ENCODE measurements at places on chromosomes 12 and 14.

DNA sequence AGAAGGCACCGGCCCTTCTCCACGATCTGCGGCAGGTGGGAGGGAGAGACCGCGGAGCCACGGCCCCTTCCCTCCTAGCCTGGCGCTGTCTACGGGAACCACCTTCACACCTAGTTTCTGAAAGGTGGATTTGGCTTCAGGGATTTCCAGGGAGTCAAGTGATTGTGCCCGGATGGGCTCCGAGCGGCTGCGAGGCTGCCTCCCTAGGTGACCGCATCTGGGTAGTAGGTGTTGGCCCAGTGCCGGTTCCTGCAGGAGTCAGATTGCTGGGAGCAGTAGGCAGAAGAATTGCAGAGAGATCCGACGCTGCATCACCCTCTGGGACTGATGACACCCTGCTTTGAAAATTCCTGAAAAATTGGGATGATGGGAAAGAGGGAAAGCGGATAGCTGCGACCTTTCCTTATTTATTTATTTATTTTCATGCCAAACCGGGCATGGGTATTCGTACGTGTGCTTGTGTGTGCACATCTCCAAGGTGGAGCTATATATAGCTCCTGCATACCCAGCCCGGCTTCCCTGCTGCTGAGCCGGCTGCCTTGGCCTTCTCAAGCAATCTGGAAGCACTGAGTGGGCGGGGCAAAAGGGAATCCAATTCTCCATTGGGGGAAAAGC lies 1.1 kb downstream of the CNTN1 start:
- peak; percentile 2 for DNase-seq

- no peak for DNase-seq
Observed at GRCh38 chr14:76420827-76421226, 44.9 kb downstream of the ESRRB start.

GRCh38 chr14:37198273-37198598 lies 499 bp downstream of the MIPOL1 start:
- DNase-seq, result no peak

DNA sequence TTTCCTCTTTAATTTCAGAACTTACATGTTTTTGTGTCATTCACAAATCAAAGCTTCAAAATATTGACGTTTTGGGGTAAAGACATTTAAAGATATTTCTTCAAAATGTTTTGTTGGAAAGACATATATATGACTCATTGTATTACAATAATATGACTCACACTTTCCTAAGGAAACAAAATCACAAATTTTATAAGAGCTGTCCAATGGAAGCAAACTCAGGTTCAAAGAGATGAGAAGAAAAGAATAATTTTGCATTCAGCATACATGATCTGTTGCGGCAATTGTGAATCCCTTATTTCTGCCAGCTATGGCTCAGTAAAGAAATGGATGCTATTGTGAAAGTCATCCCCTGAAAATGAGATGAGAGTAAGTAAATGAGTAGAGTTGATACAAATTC lies 82.7 kb downstream of the GRIP1 start:
- peak; percentile 65 for DNase-seq

GRCh38 chr14:94998685-94999084 lies 158.6 kb downstream of the DICER1 start:
- no peak for DNase-seq

GRCh38 chr14:69363055-69363454 lies 35.0 kb downstream of the ERH start:
- peak; percentile 61 for DNase-seq

GRCh38 chr12:92289629-92290349 lies 144.1 kb upstream of the BTG1 start:
- DNase-seq, result no peak

GRCh38 chr12:119415714-119416113 lies 81.2 kb downstream of the CCDC60 start:
- DNase-seq, result no peak

- DNase-seq, result peak; percentile 45
Observed at GRCh38 chr12:24561411-24561871, 387.5 kb downstream of the BCAT1 start.

GRCh38 chr12:126627596-126627995 lies 1562.4 kb downstream of the AACS start:
- DNase-seq, result no peak

DNA sequence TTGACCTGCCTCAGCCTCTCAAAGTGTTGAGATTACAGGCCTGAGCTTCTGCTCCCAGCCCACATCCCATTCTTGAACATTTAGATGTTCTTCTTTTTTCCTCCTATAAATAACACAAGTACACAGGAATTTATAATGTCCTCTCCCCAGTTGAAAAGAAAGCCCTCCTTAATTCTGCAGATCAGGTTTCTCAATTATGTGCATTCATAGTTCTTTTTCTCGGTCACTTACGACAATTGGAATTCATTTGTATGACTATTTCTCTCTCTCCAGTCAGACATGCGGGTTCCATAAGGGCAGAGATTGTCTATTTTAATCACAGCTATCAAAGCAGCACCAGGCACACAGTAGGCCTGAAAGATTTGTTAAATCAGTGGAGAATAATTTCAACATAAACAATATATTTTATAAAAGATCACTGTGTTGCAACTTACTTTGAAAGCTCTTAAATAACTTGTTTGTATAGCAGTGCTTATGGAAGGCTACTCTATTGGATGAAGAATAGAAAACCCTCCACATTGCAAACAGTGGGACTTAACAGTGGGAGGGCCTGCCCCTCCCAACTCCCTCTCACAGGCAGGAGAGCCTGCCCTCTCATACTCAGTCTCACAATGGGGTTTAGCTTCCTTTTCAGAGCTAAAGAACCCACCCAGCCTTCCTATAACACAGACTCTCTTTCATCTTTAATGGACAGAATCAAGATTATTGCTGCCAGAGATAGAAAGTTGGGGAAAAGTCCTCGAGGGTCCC lies 84.1 kb upstream of the TRAF3 start:
- no peak for DNase-seq

- no peak for DNase-seq
Observed at GRCh38 chr12:16590645-16591044, 15.3 kb downstream of the LMO3 start.

DNA sequence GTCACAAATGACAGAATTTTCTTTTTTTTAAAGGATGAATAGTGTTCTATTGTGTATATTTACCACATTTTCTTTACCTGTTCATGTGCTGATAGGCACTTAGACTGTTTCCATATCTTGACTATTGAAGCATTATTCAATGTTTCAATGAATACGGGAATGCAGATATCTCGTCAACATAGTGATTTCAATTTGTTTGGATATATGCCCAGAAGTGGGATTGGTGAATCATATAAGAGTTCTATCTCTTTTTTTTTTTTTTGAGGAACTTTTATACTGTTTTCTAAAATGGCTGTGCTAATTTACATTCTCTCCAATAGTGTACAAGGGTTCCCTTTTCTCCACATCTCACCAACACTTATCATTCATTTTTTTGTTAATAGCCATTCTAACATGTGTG lies 97.9 kb upstream of the FAR2 start:
- peak; percentile 55 for DNase-seq

DNA sequence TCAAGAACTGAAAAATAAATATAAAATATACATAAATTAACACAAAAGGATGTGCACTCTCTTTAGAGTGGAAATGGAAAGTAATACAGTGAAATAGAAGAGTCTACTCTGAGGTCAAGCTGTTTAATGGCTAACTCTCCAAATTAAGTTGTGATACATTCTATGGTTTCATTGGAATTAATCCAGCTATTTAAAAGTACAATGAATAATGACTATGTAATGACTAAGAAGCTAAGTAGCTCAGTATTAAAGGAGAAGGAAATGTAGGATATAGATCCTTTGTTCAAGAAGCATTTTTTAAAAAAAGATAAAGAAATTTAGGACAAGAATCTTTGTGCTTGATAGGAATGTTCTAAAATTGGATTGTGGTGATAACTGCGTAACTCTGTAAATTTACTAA lies 85.3 kb downstream of the LRP6 start:
- DNase-seq, result no peak

DNA sequence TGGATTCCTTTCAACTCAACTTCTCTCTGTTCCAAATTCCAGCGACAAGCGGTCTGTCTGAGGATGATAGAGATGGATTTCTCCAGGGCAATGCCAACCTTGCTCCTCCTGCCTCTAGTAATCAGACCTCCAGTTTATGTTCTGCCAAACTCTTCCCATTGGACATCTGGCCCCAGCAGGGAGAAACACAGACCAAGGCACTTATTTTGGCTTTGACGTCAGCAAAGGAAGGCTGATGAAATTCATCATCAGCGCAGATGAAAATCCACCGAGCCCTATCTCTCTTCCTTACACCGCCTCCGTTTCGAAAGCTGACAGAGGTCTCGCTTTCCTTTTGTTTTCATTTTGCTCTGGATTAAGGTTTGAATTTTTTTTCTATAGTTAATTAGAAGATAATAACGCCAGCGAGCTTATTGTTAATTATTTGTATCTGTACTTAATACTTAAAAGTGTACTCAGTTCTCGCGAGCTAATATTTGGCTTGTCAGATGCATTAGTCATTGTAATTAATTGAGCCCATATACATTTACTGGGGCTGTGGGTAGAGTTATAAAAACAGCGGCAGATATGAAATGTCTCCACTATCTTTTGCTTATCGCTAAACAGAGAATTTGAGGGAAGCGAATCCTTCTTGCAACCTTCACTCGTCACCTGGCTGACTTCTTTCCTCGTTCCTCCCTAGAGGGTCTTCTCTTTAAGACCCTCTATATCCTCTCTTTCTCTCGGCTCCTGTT lies 35.9 kb upstream of the MED13L start:
- no peak for DNase-seq

DNA sequence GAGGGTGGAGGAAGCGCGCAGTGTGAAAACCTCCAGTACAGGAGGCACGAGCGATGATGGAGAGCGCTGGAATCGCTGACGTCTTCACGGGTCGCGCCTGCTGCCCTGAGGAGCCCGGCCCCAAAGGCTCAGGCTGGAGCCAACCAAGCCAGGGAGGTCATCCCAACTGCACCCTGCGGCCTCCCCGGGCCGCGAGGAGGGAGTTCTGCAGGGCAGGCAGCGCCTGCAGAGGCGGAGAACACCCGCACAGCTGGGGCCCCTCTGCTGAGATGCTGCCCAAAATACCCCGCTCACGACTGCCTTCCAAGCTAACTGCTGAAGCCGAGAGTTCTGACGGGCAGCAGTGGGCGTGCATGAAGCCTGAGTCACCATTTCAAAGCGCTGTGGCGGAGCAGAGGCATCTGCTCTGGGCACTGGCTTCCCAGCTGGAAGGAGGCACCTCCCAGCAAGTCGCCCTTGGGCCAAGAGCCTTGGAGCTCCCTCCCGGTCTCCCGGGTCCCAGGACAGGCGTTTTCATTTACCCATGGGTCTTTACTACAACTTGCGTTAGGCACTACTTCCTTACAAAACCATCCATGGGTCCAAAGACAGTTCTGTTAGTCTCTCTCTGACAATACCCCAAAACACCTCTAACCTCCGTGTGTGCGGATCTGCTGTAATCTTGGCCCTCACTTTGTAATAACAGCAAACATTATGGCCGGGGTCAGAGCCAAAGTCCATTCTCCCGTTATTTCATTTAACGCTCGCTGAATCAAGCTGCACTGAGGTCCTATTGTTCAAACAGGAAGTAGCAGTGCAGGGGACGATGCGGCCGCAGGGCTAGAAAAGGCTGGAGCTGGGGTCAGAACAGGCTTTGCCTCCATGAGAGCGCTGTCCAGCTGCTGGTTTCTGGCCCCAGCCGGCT lies 60.1 kb upstream of the RIMBP2 start:
- peak; percentile 88 for DNase-seq

- peak; percentile 47 for DNase-seq
Observed at GRCh38 chr12:116164250-116165035, 113.0 kb downstream of the MED13L start.

GRCh38 chr12:96020314-96021003 lies 14.9 kb downstream of the LTA4H start:
- DNase-seq, result no peak

DNA sequence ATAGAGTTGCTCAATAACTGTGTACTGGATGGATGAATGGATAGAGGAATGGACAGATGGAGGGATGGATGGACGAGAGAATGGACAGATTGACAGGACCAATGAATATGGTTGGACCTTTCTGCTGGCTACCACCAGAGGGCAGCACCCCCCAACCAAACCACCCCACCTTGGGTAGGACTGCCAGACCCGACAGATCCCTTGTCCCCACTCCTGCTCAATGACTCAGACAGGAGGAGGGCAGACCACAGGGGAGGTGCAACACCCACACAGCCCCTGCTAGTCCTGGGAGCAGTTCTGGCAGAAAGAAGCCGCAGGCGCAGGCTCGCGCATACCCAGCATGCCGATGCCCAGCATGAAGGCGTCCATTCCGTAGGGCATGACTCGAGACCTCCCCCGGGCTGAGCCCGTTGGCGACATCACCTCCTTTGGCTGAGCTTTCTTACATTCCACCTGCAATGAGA lies 12.4 kb downstream of the MSI1 start:
- DNase-seq, result peak; percentile 86

- DNase-seq, result peak; percentile 99
Observed at GRCh38 chr12:42705863-42706262, 116.3 kb upstream of the PRICKLE1 start.

DNA sequence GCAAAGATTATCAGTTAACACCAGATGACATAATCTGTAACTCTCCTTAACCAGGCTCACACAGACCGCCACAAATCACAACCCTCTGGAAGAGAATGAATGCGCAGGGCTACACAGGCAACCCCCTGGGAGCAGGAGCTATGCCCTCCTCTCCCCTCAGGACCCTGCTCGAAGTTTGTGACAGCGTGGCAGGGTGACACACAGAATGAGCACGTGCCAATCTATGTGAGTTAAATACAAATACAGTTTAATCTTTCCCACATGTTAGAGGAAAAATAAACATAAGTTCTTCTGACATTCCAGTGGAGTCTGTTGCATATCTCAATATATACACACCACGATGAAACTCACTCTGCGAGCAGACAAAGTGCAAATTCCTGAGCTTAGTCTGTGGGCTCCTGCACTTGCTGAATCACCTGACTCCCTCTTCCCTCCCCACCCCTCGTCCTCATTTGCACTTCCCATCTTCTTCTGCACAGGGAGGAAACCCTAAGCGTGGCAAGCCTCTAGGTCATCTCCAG lies 37.6 kb downstream of the BCAT1 start:
- peak; percentile 93 for DNase-seq

GRCh38 chr14:48398675-48399282 lies 723.4 kb upstream of the MDGA2 start:
- peak; percentile 46 for DNase-seq

DNA sequence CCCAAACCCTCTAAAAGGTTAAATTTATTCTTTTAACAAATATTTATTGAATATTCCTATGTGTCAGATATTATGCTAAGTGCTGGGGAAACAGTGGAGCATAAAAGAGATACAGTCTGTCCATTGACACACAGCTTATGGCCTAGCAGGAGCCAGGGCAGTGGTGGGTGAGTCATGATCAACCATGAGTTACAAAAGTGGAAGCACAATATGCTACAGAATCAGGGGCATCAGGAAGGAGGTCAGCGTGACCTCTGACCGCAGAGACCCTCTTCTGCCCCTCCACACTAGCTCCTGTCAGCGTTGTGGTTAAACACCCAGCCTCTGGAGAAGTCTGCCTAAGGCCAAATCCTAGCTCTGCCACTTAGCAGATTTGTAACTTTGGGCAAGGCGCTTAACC lies 4.7 kb upstream of the PPP1R1A start:
- peak; percentile 25 for DNase-seq

GRCh38 chr14:75905147-75905904 lies 76.5 kb downstream of the TGFB3 start:
- peak; percentile 85 for DNase-seq

GRCh38 chr12:38666425-38666824 lies 239.0 kb downstream of the CPNE8 start:
- no peak for DNase-seq

- no peak for DNase-seq
Observed at GRCh38 chr12:52542785-52543318, 10.1 kb downstream of the KRT71 start.
